Activated naive CD8-positive, alpha-beta T cell treated with anti-CD3 and anti-CD28 coated beads, Interleukin-2, amount 10 ng/mL, durations not matched to agents 7 days and 5 days (primary cell): ENCODE measurements at places on chromosomes 1 and 21. TPM values are rescaled to one million over a fixed set of nuclear protein-coding genes. Genes with fewer than 3 reads are reported as not detected.
A peak's percentile ranks its signal among the peaks of the same experiment; 100 is the strongest.

DNA sequence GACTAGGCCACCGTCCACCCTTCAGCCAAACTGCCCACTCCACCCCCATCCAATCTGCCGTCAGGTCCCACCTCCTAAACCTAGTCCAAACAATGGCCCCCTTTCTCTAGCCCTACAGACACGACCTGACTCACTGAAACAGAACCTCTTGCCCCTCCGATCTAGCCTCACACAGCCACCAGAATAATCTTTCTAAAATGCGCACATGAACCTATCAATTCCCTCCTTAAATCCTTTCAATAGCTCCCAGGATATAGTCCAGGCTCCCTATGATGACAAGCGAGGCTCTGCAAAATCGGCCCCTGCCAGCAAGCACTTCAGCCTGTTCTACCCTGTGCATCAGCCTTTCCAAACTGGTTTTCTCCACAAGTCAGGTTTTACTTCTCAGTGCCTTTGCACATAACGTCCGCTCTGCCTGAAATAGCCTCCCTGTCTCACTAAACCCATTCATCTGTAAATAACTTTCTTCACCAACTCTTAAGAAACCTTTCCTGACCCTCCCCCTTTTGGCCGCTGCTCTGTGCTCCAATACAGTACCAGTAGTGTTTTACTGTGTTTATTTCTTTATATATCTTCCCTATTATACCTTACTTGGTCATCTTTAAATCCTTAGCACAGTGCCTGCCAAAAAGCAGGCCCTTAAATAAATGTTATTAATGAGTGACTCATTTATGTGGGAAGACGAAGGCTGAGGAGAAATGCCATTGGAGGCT lies 9.0 kb upstream of the CDC20 start:
- H3K36me3 ChIP-seq = peaks cover 3% of the 10 kb centered on the region
- H3K4me1 ChIP-seq = peaks cover 18% of the 10 kb centered on the region
- H3K4me3 ChIP-seq = peak overlapping the region; percentile 75
- DNase-seq = no peak

Gene LHX8
- not detected for total RNA-seq

Gene GPBP1L1
- 138 TPM for total RNA-seq

Gene EVA1C
- 12.4 TPM for total RNA-seq

DNA sequence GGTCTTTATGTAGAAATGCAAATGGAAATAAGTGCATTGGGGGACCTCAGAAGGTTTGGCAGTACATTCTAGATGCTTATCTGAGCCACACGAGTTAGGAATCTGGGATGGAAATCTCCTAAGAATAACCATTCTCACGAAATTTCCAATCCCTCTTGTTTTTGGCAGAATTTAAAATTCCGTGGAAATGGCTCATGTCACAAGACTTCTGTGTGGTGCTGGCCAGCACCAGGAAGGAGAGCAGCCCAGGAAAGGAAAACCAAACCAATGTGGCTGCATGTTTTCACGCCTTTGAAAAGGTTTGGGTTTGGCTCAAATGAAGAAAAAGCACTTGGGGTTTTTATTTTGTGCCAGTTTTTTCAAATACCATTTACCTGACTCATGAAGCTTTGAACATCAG lies 80.1 kb upstream of the KCNK2 start:
- H3K4me1 ChIP-seq = no peaks in the 10 kb centered on the region
- H3K36me3 ChIP-seq = no peaks in the 10 kb centered on the region
- H3K4me3 ChIP-seq = no peak overlapping the region
- H3K27me3 ChIP-seq = no peaks in the 10 kb centered on the region

Gene PRMT6
- 16.7 TPM for total RNA-seq

DNA sequence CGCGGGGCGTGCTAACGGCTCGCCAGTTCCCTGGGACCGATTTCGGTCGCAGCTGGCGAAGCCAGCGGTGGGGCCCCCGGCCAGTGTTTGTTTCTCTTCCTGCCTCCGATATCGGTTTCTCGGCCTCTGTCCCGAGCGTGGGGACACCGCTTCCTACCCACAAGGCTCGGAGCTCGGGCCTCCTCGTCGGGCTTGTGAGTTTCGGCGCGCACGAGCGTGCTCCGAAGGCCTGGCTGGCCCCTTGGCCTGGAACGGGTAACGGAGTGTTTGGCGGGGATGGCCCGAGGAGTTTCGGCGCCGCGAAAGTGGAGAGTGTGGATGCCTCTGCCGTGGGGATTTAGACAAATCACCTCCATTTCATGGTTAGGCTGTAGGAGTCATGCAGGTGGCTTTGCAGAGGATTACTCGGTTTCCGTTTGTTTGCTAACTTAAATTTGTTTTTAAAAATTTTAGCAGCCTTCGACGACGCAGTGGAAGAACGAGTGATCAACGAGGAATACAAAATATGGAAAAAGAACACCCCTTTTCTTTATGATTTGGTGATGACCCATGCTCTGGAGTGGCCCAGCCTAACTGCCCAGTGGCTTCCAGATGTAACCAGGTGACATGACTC lies 559 bp downstream of the RBBP4 start:
- peak overlapping the region; percentile 91 for H3K4me3 ChIP-seq
- H3K36me3 ChIP-seq = peaks cover 24% of the 10 kb centered on the region
- H3K4me1 ChIP-seq = peaks cover 34% of the 10 kb centered on the region
